ENCODE measurements at places on chromosomes 4 and X.

GRCh38 chr4:156497486-156497885, 474.1 kb downstream of the PDGFC start:
- DNase-seq: no peak

- DNase-seq: no peak
Observed at GRCh38 chr4:41598580-41598979, 60.6 kb downstream of the LIMCH1 start.

- peak; percentile 56 for DNase-seq
Observed at GRCh38 chr4:2954358-2955185, 8.6 kb downstream of the NOP14 start.

- no peak for DNase-seq
Observed at GRCh38 chr4:41144812-41145211, 69.5 kb downstream of the APBB2 start.

DNA sequence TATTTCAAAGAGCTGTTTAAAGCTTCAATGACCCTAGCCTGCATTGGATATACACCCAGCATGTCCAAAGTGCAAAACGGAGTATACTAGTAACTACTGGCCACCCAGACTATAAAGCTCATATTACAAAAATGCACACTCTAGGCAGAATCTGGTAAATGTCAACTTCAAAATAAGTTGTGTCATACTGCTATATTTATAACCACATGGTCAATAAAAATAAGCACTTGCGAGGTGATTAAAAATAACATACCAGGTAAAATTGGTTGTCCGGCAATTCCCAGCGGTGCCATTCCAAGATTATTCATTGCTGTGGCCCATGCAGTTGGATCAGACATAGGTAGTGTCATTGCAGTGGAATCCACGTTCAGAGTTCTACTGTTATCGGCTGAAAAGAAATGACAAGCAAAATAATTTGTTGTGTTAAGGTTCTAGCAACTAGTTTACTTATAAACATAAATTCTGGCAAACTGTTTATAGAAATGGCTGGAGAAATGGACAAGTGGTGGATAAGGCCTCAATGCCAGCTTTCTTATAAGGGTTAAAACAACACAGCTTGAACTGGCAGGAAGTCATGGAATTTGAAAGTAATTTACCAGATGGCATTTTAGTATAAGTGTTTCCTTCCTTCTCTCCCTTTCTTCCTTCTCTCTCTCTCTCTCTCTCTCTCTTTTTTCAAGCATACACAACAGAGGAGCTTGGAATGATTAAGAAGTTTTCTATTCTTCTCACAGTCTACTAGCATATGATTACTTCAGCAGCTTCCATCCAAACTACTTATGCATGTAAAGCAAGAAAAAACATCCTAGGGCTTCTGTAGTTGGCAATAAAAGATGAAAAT, 199.9 kb downstream of the ENOX2 start:
- DNase-seq: no peak

DNA sequence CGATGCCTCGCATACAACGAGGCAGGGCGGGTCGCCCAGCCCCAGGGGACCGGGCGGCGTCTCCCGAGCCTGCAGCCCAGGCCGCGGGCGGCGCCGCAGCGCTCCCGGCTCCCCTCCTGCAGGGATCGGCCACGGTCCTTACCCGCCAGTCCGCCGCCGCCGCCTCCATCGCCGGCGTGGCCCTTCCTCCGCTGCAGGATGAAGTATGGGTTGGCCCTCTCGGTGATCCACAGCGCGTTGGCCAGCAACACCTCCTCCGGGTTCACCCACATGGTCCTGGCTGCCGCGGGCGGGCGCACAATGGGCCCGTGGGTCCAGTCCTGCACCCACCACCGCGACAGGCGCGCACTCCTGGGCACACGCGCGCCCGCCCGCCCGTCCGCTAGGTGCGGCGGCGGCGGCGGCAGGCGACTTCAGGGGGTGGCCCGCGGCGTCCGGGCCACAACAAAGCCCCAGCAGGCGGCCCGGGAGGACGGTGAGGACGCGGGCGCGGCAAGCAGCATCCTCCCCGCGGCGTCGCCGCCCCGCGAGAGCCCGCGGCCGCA, 339 bp downstream of the TBC1D9 start:
- peak; percentile 54 for DNase-seq

DNA sequence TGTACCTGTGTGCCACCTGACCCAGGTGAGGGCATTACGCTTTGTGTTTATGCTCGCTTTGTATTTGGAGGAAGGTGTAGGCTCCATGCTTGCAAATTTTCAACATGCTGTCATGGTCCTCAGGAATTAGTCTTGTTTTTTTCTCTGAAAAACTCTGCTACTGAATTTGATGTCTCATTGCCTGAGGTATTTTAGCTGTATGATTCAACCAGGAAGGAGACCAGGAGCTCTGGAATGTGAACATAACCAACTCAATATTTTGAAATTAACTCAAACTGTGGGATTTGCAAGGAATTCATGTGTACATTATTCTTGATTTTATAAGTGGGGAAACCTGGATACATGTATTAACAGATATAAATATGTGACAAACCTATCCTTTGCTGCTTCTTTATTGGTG, 134.1 kb downstream of the SLC4A4 start:
- no peak for DNase-seq

GRCh38 chr4:72463724-72464123, 105.3 kb downstream of the ADAMTS3 start:
- no peak for DNase-seq

DNA sequence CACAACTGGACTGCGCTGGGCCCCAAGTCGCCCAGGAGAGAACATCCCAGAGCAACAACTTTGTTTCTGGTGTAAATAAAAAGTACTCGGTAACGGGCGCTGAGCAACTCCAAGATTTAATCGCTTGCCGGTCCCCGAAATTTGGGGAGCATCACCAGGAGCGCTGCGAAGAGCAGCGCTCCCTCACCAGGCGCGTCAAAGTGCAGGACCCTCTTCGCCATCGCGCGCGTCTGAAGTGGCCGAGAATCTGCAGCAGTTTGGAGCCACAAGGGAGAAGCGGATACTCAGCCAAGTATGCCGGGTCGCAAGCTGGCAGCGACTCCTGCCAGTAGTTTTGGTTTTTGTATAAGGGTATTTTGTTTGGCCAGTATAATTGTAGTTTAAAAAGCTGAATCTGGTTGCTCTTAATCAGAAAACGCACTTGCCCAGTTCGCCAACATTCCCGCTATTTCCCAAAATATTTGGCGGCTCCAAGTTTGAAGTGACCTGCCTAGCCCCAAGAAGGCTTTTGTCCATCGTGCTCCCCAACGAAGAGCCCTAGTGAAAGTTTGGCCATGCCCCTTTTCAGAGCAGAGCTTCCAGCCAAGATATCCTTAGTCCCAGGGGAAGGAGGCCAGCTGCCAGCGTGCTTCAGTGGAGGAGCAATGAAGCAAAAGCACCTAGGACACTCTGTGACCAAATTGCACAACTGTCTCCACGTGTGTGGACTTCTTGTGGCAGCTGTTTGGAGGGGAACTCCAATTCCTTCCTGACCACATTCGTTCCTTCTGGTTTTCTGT, 557 bp upstream of the KDR start:
- DNase-seq: no peak

DNA sequence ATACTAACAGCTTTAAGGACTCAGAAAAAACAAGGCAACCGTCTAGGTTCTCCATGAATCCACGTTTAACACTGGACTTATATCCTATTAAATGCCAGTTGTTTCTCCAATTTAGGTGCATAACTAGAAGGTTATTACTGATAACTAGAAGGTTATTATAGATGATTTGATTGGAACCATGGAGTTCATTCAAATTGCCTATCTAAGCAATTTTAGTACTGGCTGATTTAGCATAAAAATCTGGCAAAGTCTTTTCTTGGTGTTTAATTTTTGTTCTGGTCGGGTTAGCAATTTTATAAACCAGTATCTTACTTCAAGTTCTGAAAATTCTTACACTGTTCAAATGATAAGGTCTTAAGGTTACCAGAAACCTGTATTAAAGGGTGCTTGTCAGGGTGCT, 672.8 kb upstream of the GNPDA2 start:
- no peak for DNase-seq

DNA sequence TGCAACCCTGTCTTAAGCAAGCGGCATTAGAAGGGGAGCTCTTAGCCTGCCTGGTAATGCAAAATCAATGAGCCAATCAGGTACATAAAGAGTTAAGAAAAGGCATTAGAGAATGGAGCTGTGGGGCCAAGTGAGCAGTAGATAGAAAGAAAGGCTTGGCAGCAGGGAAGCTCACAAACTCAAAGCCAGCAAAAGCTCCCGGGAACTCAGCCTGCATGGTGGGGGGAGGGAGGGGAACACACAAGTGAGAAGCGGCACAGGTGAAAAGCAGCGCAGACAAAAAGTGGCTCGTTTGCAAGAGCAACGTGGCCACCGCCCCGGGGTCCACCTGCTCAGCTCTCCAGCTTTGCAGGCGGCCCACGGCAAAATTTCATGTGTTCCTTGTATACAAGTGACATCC, 818.5 kb downstream of the FAM133A start:
- no peak for DNase-seq

GRCh38 chr4:16652732-16653305, 245.6 kb downstream of the LDB2 start:
- DNase-seq: no peak

- peak; percentile 65 for DNase-seq
Observed at GRCh38 chr4:182917182-182918043, at the start of gene DCTD. DCTD (minus strand) TSS chr4:182917386; CDS start chr4:182915568, 1,818 bp downstream.

DNA sequence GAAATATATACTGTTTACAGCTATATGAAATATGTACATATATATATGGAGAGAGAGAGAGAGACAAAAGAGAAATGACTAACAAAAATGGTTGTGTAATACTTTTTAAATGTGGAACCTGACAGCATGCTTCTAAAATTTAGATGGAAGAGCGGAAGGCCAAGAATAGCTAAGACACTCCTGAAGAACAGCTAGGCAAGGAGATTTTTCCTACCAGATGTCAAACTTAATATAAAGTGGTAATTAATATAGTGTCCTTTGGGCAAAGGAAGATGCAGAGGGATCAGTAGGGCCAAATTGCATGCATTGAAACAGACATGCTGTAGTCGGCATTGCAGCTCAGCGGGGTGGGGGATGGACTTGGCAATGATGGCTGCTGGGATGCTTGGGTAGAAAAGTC, 45.2 kb downstream of the ADD1 start:
- no peak for DNase-seq

- DNase-seq: no peak
Observed at GRCh38 chr4:73006286-73006990, 63.1 kb downstream of the COX18 start.

GRCh38 chrX:153565996-153566580, 32.9 kb downstream of the CCNQ start:
- DNase-seq: no peak

DNA sequence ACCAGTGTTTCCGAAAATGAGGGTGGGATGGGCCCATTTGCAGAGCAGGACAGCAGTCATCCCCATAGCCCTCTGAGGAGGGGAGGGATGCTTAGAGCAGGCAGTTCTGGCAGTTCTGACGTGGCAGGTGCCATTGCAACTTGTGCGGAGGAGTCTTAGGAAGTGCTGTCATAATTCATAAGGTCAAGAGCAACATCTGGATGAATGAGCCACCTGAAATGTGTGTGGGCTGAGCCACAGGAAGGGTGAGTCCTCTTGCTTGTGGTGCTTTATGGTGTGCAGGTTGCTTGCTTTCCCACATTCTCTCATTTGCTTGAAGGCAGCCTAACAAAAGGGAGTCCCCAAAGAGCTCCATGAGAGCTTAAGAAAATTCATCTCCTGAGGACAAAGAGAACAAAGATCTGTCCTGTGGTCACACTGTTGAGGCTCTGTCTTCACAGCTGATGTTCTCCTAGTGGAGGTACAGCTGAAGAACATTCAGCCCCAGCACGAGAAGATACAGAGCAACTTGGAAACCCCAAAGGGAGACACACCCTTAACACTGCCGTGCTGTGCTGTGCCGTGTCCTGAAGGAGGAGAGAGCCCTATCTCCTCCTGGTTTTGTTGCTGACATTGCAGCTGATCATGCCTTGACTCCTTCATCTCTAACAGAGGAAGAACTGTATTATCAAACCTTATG, 60.3 kb downstream of the DLG3 start:
- DNase-seq: no peak

- no peak for DNase-seq
Observed at GRCh38 chr4:30619679-30620078, 100.5 kb upstream of the PCDH7 start.

- DNase-seq: no peak
Observed at GRCh38 chr4:7034262-7035081, 8.7 kb upstream of the TADA2B start.

DNA sequence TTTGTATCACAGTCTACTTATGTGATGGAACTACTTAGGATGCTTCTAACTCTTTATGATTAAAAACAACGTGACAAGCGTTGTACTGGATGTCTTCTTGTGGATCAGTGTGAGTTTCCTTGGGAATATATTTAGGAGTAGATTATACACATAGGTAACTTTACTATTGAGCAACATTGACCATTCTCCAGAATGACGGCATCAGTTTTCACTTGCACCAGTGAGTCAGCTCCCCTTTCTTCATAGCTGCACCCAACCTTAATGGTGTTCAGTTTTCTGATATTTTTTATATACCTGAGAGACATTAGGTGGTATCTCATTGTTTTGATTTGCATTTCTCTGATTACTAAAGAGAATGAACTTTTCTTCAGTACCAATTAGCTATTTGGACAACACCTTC, 343.9 kb downstream of the ADGRL3 start:
- no peak for DNase-seq

- DNase-seq: no peak
Observed at GRCh38 chrX:109036624-109037023, 300.3 kb upstream of the IRS4 start.

- DNase-seq: no peak
Observed at GRCh38 chr4:186819342-186820086, 95.9 kb upstream of the FAT1 start.

- DNase-seq: no peak
Observed at GRCh38 chr4:89242864-89243732, 64.5 kb downstream of the GPRIN3 start.

DNA sequence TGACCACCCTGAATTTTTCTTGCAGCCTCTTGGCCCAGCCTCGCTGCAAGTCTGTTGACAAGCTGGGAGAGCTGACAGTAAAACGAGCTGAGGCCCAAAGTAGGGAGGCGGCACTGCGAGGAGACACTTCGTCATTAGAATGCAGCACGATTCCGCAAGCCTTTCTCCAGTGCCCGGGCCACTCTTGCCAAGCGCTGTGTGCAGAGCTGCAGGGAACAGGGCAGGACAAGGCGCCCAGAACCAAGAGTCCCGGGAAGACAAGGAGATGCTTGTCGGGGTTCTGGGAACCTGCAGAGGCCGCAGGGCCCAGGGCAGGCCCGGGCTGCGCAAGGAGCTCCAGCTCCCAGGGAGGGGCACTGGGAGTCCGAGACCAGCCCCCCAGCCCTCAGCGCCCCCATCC, 187.1 kb downstream of the BCOR start:
- DNase-seq: no peak

DNA sequence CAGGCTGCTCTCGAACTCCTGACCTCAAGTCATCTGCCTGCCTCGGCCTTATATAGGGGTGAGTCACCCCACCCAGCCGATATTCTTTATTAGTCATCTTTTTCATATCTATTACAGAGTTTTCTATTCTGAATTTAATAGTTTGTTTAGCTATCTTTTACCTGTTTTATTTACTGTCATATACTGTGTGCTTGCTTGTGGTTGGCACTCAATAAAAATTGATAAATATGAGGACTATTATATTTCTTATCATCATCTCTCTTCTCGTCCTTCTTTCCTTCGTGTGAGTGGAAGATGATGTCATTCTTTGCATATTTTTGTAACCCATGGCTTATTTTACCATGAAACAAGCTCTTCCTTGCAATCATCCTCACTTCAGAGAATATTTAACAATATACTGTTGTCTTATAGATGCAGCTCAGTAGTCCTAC, 265.5 kb downstream of the ARHGAP24 start:
- DNase-seq: no peak

GRCh38 chrX:150696331-150696730, 3.1 kb downstream of the MTMR1 start:
- DNase-seq: no peak
